Activated CD8-positive, alpha-beta memory T cell treated with anti-CD3 and anti-CD28 coated beads, Interleukin-2, amount 50 U/mL, for 48 hours (primary cell): ENCODE measurements at places on chromosomes 4 and X.

DNA sequence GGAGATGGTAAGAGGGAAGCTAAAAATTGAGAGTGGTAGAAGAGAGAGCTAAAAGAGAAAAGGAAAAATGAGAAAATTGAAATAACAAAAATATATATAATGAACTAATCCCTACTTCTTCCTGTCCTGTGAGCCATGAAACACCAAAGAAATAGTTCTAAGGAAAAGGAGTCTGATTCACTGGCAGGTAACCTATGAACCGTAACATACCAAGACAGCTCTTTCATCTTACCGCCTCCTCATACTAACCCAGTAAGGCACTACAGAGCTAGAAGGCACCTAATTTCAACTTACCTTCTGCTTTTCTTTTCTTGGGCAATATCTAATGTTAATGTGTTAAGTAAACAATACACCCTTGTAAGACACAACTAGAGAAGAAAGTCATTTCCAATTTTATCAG is 297.7 kb upstream of the DIAPH2 start:
- no peak for DNase-seq

DNA sequence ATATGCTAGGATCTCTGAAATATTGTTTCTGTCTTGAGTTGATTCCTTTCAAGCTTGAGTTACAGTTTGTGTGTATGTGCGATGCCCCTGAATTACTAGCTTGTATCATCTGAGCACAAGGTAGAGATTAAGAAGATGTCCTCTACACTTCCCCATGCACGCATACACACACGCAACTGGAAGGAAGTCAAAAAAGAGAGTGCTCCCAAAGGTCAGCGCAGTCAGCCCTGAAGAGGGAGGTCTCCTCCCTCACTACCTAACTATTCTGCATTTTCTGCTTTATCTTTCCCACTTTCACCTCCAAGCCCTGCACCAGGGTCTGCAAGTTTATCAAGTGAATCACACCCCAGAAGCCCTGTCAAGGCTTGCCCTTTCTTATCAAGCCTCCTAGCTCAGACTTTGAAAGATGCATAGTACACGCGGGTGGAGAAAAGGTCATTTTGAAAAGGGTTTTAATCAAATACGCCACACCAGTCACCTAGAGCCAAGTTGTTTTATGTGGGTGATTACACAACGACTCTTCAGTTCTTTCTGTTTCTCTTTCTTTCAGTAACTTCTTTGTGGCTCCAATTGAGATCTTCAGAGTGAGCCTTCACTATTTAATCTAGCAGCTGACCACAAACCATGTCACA is 127.7 kb downstream of the ASB9 start:
- DNase-seq = no peak

- no peak for DNase-seq
These were observed 4.4 kb upstream of the PRKX start for GRCh38 chrX:3717742-3718420.

DNA sequence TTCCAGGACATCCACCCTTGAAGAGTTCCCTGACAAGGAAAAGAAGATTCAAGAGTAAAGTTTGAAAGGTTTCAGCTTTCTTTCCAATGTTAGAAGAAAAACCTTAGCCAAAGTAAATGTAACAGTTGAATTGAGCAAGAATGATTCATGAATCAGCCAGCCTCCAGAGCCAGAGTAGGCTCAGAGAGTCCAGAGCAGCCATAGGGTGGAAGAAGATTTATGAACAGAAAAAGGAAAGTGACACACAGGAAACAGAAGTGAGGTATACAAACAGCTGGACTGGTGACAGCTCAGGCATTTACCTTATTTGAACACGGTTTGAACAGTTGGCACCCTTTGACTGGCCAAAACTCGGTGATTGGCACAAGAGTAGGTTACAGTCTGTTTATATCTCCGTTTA is 63.2 kb downstream of the QDPR start:
- DNase-seq = no peak

DNA sequence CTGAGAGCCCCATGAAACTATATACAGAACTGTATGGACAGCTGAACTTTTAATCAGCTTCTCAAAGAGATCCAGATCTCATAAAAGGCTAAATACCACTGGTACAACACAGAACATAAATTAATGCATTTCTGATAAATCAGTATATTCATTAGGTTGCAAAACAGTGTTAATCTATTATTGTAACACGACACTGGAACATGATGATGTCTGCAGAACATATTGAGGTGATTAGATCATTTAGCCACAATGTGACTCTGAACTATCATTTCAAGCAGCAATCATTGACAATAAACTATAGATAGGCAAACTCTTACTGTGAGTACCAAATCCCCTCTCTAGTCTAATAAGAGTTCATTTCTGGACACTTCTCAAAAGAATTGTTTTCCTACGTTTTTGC is 50.3 kb downstream of the GASK1B start:
- no peak for DNase-seq

DNA sequence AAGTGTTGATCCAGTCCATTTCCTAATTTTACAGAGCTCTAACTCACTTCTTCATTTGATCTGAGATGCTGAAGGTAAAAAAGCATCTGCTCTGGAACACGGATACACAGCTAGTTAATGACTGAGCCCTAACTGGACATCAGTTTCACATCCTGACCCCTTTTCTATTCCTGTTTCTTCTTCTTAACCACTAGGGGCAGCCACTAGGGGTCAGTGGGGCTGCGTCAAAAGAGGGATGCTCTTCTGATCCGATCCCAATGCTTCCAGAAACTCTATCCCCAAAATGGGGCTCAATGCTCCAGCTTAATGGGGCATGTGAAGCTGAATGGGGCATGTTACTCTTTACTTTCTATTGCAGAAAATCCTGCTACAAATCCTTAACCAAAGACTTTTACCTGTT is 33.4 kb upstream of the PHKA2 start:
- DNase-seq = no peak

DNA sequence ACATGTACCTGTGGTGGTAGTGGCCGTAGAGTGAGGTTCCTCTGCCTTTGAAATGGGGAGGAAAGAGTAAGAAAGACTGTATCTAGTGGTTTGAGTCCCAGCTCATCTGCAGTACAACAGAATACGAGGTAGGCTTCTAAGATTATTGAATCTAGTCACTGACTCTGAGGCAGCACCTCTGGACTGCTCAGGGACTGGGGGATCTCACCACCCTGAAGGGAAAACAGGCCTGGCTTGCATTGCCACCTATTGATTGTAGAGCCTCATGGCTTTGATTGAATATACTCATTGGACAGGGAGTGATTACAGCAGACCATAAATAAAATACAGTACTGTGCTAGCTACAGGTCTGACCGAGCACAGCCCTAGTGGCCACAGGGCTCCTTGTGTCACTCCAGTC is 50.5 kb downstream of the GPR174 start:
- no peak for DNase-seq

DNA sequence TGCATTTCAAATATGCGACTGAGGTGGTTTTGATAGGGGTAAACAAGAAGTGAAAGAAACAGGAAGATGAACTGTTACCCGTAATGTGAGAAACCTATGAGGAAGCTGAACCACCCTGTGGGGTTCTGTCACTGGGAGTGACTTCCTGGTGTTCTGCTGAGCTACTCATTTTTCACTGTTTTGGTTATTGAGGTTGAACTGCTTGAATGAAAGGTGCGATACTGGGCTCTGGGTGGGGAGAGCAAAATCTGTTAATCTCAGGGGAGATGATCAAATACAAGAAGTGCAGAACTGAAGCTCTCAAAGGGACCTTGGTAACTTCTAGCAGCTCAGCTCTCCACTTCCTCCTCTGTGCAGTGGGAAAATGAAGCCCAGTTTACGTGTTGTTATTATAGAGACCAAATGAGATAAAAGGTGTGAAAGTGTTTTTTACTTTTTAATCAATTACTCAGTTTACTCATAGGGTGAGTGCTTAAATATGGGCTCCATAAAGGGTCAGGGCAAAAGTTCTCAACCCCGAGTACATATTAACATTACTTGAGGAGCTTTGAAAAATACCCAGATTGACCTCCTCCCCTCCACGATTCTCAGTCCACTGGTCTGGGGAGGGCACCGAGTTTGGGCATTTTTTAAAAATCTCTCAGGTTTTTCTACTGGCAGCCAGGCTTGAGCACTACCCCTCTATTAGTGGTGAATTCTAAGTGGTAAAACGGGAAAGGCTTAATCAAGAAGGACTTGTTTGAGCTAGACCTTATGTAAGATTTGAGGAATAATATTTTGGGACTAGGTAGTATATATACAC is 66.7 kb downstream of the COQ2 start:
- DNase-seq = no peak

DNA sequence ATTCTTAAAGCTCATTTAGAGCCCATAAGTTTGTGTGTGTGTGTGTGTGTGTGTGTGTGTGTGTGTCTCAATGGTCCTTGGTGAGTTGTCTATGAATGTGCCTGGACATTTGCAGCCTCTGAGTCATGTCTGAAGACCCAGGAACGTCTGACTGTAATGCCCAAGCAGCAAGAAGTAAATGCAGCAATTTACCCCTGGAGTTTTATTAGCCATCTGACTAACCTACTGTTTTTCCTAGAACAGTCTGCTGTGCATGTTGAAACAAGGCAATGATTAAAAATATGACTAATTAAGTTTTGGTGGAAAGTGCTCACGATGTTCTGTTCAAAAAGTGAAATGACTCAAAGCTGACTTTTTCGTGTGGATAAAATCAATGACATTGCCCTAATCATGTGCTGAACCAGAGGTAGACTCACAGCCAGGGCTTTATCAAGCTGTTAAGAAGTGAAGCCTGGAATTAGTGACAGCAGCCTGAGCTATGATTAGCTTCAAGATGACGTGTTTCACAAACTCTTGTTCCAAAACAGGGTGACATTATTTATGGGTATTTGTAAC is 201.6 kb downstream of the CPE start:
- no peak for DNase-seq

DNA sequence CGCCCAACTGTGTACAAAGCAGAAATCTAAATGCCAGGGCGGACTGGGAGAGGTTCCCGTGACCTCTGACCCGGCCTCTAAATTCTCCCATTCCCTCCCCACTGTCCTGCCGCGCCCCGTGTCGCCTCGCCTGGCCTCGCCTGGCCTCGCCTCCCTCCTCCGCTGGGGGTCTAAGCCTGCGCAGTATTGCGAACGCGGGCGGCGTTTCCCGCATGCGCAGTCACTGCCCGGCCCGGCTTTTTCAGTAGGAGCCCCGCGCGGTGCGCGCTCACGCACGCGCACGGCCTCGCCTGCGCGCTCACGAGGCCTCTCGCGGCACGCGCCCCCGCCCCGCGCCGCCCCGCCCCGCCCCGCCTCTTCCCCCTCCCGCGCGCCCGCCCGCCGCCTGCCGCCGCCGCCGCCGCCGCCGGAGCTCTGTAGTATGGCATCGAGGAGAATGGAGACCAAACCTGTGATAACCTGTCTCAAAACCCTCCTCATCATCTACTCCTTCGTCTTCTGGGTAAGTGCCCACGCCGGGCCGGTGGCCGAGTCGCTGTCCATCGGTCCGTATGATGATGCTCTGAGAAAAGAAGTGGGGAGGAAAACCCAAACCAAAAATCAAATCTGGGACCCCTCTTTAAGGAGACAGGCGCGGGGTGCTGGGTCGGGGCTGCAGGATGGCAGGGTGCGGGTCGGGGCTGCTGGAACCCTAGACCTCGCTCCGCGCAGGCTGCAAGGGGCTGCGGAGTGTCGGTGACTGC is at the start of gene TSPAN7:
TSPAN7 (plus strand) TSS at position 417 of the 743 bp plus-strand sequence; CDS start at position 422, 5 bp downstream.
- DNase-seq = peak; percentile 86

- no peak for DNase-seq
These were observed 793 bp downstream of the ARSJ start for GRCh38 chr4:113978561-113979147.

GRCh38 chr4:120829113-120829831 is 93.3 kb downstream of the PRDM5 start:
- no peak for DNase-seq

DNA sequence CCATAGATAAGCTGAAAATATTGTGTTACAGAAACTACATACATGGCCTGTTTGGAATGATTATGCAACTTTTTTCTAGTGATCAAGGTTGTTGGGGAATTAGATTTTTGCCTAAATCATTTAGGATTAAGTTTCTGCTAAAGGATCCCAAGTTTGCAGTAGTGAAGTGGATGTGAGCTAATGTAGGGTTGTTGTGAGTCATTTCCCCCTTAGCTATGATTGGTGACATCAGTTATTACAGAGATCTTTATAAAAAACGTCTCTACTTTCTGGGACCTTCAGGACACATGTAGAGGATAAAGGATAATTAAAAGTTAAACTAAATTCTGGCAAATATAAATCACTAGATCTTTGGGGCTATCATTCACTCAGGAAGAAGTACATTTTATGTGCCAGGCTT is 133.3 kb downstream of the GATB start:
- DNase-seq = no peak

DNA sequence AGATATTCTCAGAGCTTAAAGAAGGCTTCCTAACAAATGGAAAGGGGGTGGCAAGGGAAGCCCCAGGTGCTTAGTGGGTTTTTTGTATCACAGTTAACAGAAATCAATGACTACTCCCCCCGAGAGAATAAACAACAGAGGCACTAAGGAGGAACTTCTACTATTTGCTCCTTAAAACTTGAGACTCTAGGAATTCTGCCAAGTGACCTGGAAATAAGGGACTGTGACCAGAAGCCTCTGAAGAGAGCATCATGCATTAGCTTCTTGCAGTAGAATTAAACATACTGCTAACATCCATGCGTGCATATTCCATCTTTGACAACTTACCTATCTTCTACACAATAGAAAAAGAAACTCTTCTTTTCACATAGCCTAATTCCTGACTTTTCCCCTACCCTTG is 86.8 kb downstream of the CAMK2D start:
- DNase-seq = no peak

GRCh38 chr4:173528378-173529321 is 1.4 kb downstream of the HAND2 start:
- DNase-seq = peak; percentile 62

GRCh38 chr4:100504086-100504874 is 13.5 kb downstream of the EMCN start:
- DNase-seq = no peak

DNA sequence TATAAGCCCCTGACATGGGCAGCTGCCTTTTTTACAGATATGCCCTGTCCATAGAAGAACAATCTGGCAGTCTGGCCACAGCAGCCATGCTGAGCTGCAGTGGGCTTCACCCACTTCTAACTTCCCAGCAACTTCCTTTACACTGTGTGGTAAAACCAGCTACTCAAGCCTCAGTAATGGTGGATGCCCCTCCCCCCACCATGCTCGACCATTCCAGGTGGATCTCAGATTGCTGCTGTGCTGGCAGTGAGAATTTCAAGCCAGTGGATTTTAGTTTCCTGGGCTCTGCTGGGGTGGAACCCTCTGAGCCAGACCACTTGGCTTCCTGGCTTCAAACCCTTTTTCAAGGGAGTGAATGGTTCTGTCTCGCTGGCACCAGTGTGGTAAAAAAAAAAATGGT is 355.9 kb upstream of the EDA2R start:
- no peak for DNase-seq

GRCh38 chrX:40105835-40106675 is 8.3 kb upstream of the BCOR start:
- DNase-seq = peak; percentile 81

DNA sequence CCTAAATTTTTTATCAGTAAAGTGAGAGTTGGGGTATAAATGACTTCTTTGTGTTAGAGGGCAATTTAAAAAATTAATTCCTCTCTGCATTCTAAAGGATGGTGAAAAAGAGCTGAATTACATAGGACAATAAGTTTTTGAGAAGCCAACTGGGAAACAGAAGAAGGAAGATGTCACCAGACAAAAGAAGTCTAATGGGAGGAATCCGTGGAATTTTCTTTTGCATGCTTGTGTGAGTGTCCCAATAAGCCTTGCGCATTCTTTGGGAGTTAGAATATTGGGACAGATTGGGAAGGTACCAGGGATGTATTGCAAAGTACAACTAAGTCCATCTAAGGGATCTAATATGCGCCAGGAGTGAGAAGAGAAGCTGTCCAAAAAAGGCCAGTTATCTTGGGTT is 35.1 kb upstream of the NR3C2 start:
- no peak for DNase-seq

- DNase-seq = no peak
These were observed 65.3 kb downstream of the NEIL3 start for GRCh38 chr4:177374966-177375365.
